Stimulated activated CD8-positive, alpha-beta memory T cell treated with anti-CD3 and anti-CD28 coated beads, Interleukin-2, amount 100 ng/mL, for 1 hour (primary cell): ENCODE measurements at places on chromosomes 16 and 17.

DNA sequence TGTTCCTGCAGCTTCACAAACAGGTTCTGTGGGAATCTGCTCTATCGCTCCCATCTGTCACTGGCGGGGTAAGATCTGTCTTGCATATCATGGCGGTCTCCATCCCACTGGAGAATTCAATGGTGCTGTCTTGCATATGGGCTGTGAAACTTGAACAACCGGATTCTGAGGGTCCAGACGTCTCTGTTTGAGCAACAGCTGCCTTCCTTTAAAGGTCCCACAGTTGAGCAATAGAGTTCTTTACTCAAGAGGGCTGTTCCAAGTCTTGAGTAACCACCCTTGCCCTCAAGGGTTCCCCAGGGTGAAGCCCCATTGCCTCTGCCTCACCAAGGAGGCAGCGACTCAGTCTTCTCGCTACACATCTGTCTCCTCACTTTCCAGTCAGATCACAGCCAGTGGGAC, 50.8 kb downstream of the ZFHX3 start:
- no peak for DNase-seq

GRCh38 chr16:86398622-86399021, 111.7 kb upstream of the FOXF1 start:
- no peak for DNase-seq

GRCh38 chr17:26962255-26963162, 331.4 kb upstream of the WSB1 start:
- no peak for DNase-seq

DNA sequence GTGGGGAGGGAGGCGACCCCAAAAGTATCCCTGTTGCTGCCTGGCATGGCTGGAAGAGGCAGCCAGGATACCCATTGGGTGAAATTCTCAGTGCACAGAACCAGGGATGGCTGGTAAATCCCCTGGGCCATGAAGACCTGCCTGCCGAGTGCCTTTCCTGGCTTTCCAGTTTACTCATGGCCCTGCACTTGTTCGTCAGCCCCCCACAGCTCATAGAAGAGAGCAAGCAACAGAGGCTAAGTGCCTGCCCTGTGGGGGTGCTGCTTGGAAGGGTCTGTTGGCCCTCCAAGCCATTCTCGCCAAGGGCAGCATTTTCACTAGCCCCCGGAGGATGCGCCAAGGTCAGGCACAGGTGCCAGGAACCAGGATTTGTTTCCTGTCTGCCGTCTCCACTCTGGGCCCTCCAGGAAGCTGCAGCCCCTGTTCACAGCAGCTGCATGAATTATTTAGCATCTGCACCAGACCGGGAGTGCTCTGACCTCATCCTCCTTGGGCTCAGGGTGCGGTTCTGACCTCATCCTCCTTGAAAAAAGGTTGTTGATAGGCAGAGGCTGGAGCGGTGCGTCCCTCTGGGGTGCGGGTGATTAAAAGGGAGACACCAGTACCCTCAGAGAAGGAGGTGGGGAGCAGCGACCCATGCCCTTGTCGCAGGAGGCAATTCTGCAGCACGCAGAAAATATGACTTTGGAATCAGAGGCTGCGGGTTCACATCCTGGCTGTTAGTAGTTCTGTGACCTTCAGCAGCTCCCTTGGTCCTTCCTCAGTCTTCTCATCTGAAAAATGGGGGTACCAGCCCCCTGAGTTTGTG, 14.2 kb upstream of the CD300A start:
- DNase-seq = no peak

DNA sequence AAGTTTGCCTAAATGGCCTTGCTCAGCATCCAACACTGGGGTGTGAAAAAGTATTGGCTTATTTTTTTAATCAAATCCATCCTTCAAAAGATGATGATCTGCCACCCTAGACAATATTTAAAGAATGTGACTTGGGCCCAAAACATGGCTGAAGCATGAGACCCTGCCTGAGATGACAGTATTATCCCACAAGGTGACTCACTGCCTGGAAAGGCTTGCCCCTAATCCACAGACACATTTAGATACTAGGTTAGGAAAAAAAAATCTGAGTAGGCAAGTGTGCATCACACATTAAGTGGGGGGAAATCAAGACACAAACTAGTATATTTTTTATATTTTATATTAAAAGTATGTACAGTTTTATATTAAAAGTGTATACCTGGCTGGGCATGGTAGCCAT, 38.4 kb downstream of the TOM1L2 start:
- DNase-seq = no peak

GRCh38 chr17:8757189-8757588, 1.2 kb downstream of the SPDYE4 start:
- no peak for DNase-seq

DNA sequence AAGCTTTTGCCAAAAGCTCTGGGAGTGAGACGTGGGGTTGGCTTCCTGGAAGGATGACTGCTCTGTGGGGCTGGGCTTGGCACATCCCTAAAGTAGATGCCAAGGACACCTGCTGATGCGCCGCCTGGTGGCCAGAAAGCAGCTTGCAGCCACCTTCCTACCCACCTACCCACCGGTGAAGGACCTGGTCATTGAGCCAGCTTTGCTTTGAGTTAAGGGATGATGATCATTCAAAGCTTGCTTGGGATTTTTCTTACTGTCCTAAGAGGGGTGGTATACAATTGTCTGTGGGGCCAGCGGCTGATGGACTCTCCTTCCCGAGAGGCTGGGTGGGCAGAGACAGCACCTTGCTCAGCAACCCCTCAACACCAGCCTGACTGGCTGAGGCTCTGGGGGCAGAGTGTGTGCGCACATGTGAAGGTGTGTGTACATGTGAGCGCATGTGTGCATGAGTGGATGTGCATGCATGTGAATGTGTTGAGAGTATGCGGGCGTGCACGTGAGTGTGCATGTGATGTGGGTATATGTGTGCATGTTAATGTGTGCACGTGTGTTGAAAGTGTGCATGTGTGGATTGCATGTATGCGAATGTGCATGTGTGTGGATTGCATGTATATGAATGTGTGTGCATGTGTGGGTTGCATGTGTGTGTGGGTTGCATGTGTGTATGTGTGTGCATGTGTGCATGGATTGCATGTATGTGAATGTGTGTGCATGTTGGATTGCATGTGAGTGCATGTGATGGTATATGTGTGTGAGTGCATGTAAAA, 18.6 kb downstream of the C1QTNF1 start:
- peak; percentile 41 for DNase-seq

DNA sequence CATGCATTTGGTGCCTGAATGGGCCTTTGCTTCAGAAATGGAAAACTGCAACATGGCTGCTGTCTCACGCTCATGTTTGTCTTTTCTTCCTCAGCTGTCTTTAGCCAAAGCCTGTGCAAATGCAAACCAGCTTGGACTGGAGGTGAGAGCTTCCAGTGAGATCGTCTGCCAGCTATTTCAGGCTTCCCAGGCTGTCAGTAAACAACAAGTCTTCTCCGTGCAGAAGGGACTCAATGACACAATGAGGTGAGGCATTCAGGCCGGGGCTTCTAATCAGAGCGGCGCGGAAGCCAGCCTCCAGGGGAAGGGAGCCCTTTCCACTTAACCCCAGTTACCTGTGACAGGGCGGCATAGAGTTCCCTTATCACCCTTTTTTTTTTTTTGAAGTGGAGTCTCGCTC, 14.3 kb downstream of the CCNF start:
- no peak for DNase-seq

DNA sequence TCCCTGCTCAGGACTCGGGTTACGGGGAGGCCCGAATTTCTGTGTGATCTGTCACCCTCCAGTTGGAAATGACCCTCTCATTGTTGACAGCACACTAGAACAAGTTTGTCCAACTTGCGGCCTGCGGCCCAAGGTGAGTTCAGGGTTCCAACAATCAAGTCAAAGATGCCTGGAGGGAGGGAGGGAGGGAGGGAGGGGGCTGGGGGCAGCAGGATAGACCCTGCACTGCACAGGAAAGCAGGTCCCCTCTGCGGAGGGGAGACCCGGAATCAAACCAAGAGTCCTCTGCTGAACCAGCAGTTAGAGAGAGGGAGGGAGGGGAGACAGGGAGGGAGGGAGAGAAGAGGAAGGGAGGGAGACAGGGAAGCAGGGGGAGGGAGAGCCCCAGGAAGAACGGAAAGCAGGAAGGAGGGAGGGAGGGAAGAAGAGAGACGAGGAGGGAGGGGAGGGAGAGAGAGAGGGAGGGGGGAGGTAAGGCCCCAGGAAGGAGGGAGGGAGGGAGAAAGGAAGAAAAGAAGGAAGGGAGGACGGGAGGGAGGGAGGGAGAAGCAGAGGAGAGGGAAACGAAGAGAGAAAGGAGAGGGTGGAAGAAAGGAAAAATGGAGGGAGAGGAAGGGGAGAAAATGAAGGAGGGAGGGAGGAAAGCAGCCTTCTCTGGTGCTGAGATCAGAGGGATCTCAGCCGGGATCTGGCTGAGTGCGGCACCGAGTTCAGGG, 96.7 kb upstream of the CDH5 start:
- DNase-seq = no peak

GRCh38 chr17:58249270-58250133, 11.1 kb downstream of the LPO start:
- peak; percentile 62 for DNase-seq

DNA sequence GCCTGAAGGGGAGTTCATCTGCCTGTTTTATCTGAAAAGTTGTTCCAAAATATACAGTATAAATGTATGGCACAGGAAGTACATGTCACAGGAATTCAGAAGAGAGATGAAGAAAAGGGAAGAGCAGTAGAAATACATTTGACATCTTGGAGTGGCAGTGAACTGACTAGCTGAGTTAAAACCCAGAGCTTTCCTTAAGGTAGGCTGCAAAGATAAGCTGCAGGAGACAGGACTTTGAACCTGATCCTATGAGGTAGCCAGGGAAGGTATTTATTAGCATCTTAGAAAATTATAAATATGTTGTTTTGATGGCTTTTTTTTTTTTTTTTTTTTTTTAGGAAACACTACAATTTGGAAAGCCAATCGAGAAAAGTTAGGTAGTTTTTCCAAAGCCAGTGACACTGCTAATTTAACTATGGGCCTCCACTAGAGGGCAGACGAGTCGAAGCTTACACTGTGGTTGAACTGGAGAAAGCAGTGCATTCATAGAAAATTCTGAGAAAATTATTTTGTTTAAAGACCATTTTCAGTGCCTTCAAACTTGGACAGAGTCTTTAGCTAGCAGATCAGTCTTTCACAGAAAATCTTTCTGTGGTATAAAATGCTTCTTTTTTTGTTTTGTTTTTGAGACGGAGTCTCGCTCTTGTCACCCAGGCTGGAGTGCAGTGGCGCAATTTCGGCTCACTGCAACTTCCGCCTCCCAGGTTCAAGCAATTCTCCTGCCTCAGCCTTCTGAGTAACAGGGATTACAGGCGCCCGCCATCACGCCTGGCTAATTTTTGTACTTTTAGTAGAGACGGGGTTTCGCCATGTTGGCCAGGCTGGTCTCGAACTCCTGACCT, 122.3 kb downstream of the SSH2 start:
- DNase-seq = peak; percentile 48

DNA sequence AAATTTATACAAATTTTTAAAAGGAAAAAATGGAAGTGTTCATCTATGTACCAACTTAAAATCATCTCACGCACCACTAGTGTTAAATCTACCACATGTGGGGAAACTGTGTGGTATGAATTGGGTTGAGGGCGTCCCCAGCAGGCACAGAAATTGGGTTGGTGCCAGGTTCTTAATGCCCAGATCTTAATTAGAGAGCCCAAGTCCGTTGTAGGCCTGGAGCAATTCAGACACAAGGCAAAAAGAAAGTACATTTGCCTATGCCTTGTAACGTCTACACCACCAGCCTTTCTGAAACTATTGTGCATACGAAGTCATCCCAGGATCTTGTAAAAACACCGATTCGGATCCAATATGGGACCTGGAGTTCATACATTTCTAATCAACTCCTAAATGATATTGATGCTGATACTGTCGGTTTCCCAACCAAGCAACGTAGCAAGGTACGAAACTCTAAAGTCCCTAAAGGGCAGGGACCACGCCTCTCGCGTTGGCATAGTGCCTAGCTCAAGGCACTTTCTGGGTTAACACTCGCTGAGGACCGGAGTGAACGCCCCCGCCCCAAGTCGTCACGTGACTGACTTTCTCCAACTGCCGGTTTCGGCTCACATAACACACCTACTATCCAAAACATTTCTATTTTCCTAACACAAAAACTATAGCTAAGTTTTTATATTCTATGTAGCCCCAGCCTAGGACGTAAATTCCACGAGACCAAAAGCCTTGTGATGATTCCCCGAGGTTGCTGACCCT, 945 bp upstream of the UQCRC2 start:
- peak; percentile 47 for DNase-seq

- DNase-seq = no peak
Measured at GRCh38 chr17:40068129-40068581, 5.4 kb downstream of the THRA start.

DNA sequence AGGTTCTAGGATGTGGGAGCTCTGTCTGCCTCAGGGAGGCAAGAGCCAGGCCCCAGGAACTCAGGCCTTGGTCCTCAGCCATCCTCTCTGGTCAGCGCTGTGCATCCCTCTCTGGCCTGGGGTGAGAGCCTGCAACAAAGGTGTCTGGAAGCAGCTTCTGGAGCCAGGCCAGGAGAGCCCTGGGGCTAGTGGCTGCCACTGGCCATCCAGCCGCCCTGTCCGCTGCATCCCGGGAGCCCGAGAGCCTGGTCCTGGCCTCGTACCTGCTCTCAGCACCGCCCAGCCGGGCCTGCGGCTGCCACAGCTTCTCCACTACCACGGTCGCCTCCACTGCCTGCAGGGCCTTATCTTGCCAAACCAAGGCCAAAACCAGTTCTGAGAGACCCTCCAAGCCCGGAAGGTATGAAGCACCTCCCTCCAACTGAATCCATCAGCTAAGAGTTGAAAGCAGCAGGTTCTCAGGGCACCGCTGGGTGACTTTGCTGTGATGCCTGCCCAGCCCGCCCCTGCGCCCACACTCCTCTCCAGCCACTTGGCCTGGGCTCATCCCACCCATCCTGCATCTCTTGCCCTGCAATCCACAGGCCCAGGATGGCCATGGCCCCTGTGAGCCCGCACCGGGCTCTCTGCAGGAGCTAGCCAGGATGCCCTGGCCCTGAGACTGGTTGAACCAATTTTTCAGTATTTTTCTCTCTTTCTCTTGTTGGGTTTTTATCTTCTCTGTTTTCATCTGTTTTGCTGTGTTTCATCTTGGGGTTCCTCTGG, 85.7 kb downstream of the AMFR start:
- DNase-seq = no peak

GRCh38 chr17:46819906-46820351, 1.4 kb upstream of the WNT3 start:
- no peak for DNase-seq

GRCh38 chr17:65536573-65537342, 24.7 kb downstream of the AXIN2 start:
- no peak for DNase-seq

DNA sequence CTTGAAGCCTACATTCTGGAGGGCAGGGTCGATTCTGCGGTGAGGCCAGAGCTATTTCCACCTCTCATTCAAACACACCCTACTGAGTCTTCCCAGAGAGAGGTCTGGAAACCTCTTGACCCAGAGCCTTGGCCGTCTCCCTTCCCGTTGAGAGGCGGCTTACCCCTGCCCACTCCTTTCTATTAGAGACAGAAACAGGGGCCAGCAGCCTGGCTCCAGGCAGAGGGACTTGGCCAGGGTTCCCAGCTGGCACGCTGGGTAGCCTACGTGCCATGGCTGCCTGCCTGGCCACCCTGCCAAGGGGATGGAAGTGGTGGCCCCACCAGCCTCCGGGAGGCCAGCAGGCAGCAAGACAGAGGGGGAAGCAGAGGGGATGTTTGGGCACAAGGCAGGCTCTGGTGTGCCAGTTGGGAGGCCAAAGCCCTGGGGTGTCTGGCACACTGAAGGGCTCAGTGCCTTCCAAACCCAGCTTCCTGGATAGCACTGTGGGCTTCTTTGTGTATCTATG, 6.0 kb downstream of the STAC2 start:
- DNase-seq = no peak

GRCh38 chr17:21462237-21462636, 86.1 kb downstream of the KCNJ12 start:
- DNase-seq = no peak

- DNase-seq = peak; percentile 25
Measured at GRCh38 chr17:56891751-56892150, 22.1 kb downstream of the TRIM25 start.

GRCh38 chr16:68490829-68491575, 42.7 kb upstream of the SMPD3 start:
- DNase-seq = no peak
